LHCN-M2 (cell line): ENCODE measurements at places on chromosomes 1 and 21. TPM values are rescaled to one million over a fixed set of nuclear protein-coding genes. Genes with fewer than 3 reads are reported as not detected.

SPATA46 gene
- total RNA-seq, result not detected in 2 replicates

DNA sequence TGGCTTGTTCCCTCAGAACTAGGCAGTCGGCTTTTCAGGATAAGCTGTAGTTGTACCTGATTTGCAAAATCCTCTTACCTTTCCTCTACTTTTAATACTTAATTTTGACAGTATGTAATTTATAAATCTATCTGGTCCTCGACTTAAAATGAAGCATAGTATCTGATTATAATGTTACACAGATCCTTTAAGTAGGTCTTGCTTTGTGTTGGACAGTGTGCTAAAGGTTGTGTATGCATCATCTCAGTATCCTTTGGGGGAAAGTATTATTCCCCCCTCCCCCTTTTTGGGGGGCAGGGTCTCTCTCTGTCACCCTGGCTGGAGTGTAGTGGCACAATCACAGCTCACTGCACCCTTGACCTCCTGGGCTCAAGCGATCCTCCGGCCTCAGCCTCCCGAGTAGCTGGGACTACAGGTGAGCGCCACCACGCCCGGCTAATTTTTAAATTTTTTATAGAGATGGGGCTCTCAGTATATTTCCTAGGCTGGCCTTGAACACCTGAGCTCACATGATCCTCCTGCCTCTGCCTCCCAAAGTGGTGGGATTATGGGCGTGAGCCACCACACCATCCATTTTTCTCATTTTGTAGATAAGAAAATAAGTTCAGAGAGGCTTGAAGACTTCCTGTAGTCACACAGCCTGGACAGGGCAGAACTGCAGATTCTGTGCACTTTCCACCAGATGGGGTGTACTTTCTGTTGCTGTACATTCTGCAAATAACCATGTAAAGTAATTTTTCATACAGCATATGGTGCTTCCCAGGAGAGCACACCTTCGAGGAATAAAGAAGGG is 791 bp upstream of the STX6 start:
- DNase-seq, result no peak

DNA sequence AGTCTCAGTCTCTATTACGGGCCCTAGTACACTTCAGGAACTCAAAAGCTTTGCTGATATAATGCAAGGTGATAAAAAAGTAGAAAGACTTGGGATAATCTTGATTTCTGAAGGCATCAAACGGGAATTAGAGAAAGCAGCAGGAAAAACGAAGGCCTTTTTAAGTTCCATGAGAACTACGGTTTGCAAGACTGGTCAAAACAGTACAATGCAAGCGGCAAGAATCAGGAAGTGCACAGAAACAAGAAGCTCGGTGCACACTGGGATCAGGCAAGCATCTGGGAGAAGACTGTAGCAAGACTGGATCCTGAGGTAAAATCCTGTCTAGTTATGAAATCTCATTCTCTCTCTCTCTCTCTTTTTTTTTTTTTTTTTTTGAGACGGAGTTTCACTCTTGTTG is 28.6 kb downstream of the NTMT2 start:
- DNase-seq, result no peak

- no peak for DNase-seq
Observed at GRCh38 chr1:10374442-10374860, 24.4 kb upstream of the PGD start.

DNA sequence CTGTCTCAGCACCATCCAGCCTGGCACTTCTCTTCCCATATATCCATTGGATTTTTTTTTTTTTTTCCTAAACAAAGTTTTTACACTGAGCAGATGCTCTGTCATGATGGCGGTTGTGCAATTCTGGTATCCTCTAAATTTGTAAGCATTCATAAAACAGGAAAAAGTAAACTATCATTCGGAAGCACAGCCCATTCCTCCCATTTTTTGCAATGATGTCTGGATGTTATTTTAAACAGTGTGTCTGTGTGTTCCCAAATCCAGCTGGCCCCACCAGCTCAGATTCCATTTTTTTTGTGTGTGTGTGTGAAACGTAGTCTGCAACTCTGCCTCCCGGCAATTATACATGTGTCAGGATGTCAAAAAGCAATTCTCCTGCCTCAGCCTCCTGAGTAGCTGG is 33.5 kb downstream of the PDPN start:
- no peak for DNase-seq

GRCh38 chr1:162293073-162293692 is 83.5 kb downstream of the SPATA46 start:
- DNase-seq, result no peak

DNA sequence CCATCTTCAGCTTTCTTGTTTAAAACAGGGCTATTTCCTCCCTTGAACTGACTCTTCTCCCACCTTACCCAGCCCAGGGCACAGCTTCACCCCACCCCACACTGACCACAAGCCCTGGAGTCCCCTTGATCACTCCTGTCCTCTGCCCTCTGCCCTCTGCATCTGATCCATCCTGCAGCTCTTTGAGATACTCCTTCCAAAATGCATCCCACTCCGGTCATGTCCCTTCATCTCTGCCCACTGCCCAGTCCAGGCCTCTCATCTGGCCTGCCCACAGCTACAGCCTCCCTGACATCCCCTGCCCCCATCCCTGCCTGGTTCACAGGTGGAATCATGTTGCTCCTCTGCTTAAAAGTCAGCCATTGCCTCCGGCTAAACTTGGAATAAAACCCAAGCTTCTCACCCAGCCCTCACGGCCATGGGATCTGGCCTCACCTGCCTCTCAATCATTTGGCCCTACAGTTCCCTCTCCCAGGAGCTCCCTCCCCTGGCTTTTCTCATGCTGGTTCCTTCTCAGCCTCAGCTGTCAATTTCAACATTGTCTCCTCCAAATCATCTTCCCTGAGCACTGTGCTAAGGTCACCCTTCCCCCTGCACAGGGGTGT is 202.0 kb downstream of the MATN1 start:
- DNase-seq, result no peak

GRCh38 chr1:17186216-17186909 is 18.6 kb upstream of the PADI1 start:
- DNase-seq, result no peak
